Esophagus squamous epithelium (tissue), 5 donors: ENCODE measurements at places on chromosomes 3 and 15.

DNA sequence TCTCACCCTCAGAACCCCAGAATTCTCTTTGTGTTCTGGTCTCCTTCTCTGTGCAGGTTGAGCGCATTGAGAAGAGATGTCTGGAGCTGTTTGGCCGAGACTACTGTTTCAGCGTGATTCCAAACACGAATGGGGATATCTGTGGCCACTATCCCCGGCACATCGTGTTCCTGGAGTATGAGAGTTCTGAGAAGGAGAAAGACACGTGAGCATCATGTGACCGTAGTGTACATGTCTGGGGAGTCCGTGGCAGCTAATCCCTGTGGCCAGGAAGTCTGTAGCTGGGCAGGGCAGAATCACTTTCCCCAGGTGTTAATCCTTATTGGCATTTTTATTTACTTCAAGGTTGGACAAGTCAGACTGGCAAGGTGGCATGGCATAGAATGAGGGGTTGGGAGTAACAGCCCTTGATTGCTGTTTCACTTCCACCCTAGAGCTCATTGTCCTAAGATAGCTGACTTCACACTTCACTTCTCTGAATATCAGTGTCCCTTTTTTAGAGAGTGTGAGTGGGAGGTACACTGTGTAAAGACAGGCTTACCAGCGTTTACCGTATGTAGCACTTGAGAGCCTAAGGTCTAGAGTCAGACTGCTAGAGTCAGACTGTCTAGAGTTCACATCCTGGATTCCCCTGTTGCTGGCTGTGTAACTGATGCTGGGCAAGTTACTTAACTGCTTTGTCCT is 4.4 kb downstream of the MTMR14 start:
- no peak for DNase-seq

DNA sequence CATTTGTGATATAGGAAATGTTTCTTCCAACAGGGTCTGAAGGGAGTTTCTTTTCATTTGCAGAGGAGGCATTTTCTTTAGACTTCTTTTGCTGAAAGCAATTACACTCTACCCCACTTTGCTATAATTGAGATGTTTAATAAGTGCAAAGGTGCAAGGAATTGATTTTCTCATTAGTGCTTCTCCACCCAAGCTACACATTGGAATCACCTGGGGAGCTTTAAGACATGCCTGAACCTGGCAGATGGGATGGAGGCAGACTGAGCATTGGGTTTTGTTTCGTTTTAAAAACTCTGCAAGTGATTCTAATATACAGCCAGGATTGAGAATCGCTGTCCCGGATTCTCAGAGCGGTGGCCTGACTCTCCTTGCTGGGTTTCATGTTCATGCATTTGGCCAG is 52.1 kb downstream of the MYZAP start:
- no peak for DNase-seq

GRCh38 chr3:24725514-24726255 is 231.0 kb upstream of the THRB start:
- DNase-seq = no peak

DNA sequence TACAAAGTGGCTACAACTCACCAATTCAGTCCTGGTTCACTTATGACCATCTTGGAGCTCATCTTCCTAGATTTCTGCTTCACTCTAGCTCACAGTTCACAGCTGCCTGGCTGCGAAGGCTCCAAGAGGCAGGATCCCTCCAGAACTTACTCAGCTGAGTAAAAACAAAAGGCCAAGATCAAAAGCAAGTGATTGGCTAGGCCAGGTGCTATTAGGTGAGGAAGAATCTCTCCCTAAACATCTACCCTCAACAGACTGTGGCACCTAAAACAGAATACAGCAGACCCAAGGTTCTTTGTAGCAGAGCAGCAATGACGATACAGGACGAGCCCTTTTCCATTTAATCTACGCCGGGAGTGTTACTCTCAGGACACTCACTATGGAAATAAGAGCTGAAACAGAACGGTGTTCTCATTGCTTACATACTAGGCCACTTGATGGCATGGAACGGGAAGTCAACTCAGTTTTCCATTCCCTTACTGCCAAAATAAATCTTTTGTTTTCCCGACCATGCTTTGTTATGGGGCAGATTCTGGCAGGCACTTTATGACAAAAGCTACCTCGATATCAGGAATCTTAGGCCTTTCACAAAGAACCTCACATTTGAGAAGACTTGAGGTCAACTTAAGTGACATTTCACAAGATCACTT is 901 bp downstream of the ICE2 start:
- DNase-seq = no peak

- no peak for DNase-seq
Measured at GRCh38 chr3:173395412-173396181, 1.9 kb upstream of the NLGN1 start.

DNA sequence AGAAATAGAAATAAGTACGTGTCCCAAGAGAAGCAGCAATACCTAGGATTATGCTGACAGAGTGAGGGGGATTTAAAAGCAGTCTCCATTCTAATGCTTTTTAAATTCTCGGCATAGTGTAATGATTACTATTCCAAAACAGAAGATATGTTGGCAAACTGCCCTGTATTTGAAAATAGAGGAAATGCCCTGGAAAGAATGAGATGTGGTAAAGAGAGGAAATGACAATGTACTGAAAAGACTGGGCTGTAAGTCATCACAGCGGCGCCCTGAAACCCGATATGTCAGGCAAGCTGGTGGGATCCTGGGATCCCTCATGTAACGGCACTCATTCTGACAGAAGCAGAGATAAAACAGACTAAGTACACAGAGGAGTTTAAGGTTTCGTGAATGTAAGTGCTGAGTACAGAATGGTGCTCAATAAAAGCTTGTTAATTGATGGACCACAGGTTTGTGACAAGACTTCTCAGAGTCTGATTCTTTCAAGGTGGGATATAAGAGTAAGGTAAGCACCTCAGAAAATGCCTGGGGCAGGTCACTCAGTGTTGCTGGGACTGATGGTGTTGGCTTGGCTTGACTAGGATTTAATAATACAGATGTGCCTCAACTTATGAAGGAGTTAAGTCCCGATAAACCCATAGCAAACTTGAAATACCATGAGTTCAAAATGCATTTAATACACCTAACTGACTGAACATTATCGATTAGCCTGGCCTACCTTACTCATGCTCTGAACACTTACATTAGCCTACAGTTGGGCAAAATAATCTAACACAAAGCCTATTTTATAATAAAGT is 91.4 kb downstream of the NFKBIZ start:
- DNase-seq = no peak

- DNase-seq = no peak
Measured at GRCh38 chr3:62229211-62229610, 144.1 kb downstream of the FEZF2 start.

GRCh38 chr15:64699751-64700388 is 75.5 kb downstream of the RBPMS2 start:
- no peak for DNase-seq

DNA sequence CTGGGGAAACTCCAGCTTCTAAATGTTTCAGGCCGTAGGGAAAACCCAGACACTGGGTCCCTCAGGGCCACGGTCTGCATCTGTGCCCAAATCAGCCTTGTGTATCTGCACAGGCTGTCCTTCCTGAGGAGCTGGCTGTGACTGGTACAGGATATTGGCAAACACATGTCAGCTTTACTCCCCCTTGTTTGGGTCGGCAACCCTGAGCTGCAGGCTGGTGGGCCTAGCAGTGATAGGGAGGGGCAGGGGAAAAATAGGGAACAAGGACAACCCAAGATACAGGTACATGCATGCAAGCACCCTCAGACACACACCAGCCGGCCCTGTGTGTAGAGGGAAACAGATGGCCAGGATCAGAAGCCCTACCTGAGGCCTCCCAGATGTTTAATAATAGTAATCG is 28.7 kb upstream of the HCN4 start:
- DNase-seq = no peak

- no peak for DNase-seq
Measured at GRCh38 chr15:93150910-93151881, 62.2 kb upstream of the RGMA start.

DNA sequence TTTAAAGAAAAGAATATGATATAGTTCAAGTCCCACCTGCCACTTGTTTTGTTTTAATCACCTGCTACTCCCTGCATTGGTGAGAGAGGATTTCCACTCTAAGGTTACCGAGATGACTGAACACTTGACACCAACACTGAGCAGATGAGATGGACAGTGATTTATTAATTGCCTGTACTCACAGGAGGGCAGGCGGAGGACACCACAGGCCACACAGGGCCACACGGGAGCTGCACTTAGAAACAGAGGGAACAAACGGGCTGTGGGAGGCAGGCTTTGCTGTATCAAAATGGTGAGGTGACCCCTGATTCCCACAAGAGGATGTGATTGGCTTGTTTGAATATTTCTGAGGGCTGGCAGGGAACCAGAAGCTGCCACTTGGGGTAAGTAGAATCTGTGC is 10.8 kb downstream of the MINAR1 start:
- no peak for DNase-seq

GRCh38 chr15:74311734-74312444 is 55.6 kb downstream of the CYP11A1 start:
- no peak for DNase-seq

DNA sequence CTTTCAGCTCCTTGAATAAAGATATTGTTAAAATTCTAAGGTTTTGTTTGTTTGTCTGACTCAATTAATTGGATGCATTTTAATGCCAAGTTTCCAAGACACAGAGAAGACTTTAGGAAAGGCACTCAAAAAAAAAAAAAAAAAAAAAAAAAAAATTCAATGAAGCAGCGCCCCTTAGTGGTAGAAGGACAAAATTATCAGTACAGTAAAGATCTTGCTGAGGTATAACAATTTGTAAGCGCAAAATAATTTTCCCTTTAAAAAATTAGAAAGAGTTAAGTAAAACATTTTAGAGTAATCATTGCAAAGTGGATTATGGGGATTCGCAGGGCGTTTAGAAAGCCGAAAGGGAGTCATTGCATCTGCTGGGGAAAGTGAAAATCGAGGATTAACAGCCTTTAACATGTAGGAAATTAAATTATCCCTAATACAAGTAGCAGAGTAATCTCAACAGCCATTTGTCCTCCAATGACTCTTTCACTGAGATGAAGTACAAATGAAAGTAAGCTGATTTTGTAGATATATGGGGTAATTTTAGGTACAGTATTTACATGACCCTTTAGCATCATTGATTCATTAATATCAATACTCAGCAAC is 5.8 kb upstream of the DIS3L start:
- DNase-seq = no peak

- DNase-seq = no peak
Measured at GRCh38 chr15:93478947-93479346, 389.9 kb upstream of the RGMA start.

GRCh38 chr3:4751502-4752101 is 227.6 kb upstream of the BHLHE40 start:
- DNase-seq = no peak

DNA sequence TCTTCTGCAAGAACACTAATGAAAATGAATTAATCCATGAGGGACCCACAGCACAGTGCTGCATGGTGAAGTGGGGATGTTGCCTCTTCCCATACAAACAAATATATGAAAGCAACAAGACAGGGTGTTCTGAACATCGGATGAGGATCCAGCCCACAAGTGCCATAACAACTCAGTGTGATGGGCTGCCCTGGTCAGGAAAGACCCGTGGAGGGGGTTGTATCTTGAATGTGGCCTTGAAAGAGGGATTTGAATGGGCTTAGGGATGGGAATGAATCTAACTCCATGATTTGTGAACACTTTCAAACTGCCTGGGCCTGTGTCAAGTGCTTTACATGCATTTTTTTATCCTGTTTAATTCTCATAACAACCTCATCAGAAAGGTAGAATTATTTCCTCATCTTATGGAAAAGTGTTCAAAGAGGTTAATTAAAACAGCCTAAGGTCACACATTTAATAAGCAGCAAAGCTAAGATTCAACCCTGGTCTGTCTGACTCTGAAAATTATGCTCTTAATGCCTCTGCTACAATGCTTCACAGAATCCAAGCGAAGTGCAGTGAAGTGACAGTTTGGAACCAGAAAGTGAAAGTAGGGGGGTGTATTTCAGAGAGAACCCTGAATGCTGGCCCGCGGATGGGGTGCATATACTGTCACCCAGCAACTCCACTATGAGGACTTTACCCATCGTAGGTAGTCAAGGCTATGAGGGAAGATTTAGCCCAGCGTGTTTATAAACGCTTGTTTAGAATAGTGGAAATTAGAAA is 65.6 kb upstream of the HEG1 start:
- no peak for DNase-seq

GRCh38 chr15:91380114-91380513 is 280.1 kb downstream of the SV2B start:
- DNase-seq = no peak

DNA sequence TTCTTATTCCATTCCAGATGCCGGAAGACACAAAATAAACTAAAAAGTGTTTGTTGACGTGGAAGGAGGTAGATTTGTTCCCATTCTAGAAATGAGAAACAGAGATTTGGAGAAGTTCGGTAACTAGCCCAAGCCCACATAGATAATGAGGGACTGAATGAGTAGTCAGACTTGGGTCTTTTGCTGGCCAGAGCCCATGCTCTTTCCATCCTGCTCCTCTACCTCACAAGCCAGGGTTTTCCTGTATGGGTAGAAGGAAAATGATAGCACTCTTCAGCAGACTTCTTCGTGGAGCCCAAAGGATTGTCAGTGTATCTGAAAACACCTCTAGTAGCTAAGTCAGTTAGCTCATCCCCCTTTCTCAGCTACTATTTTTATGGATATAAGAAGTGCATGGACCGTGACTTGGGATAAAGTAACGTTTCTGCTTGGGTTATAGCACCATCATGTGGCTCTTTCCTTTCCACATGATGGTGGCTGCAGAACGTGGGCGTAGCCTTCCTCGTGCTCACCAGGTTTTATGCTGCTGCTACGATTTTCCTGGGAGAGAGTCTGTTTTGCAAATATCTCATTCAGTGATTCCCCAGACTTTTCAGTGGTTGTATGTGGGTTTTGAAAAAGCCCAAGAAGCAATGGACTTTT is 84.6 kb downstream of the DGKG start:
- DNase-seq = no peak

GRCh38 chr3:5726621-5727020 is 539.1 kb downstream of the EDEM1 start:
- DNase-seq = no peak

DNA sequence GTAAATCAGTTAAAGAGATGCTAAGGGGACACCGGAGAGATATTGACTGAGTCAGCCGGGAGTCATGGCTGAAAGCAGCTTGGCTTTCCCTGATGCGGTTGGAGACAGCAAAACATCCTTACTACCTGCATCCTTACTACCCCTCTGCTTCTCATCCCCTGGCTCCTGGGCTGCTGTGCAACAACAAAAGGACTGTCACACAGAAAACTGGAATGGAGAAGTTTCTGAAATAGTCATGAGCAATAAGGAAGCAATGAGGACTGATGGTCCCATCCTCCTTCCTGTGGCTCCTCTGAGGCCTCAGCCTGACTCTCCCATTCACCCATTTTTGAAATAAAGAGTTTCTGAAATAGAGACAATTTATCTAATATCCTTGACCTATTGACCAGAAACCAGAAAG is 1.1 kb downstream of the HCLS1 start:
- DNase-seq = no peak

DNA sequence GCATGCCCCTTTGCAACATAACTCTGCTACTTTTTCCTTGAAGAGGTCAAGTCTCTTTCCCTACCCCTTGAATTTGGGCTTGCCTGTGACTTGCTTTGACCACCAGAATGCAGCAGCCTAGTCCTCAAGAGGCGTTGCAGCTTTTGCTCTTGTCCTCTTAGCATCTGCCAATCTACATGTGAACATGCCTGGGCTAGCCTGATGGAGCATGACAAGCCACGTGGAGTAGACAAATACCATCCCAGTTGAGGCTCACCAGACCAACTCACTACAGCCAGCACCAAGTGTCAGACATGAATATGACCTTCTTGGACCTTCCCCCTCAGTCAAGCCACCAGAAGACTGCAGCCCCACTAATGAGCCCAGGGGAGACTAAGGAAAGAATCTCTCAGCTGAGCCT is 32.9 kb downstream of the AMOTL2 start:
- no peak for DNase-seq

GRCh38 chr3:60555686-60556354 is 695.4 kb downstream of the FHIT start:
- DNase-seq = no peak
